Activated naive CD4-positive, alpha-beta T cell treated with anti-CD3 and anti-CD28 coated beads for 36 hours (primary cell): ENCODE measurements at places on chromosomes 1 and 21. TPM values are rescaled to one million over a fixed set of nuclear protein-coding genes. Genes with fewer than 3 reads are reported as not detected.

The TARS2 gene
- total RNA-seq: 43.7 TPM

The VANGL2 gene
- 0.27 TPM for total RNA-seq

GRCh38 chr1:223077247-223077833, 65.7 kb downstream of the TLR5 start:
- DNase-seq: no peak

The CAMK1G gene
- 2.4 TPM for total RNA-seq

The MCM3AP gene
- 86.7 TPM for total RNA-seq

GRCh38 chr1:57789936-57790335, 366.1 kb upstream of the DAB1 start:
- no peak for DNase-seq

DNA sequence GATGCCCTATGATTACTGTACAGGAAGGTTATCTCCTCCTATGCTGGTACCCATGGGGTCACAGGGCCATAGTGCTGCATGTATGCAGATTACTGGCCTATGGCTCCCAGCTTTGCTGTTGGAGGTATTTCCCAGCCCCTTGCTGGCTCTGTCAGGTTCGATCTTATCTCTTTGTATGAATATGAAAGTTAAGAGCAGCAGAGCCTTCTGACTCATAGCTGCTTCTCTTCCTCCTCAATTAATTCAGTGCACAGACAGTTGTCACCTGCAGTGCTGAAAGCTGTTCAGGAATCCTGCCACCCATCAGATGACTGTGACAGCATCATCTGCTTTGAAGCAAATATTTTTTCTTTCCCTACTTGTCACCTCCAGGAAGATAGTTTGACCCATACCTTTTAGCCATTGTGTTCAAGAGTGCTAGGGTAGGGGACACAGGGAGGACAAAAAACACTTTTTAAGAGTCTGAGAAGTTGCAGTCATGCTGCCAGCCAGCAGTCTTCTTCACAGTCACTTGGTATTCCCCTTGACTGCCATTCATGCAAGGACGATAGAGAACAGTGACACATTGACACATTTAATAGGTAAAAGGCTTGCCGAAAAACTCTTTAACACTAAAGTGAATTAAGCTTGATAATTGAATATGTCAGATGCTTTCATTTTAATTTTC, 73.1 kb downstream of the KIF1B start:
- DNase-seq: peak; percentile 71

GRCh38 chr1:69947837-69948236, 257.5 kb downstream of the LRRC40 start:
- no peak for DNase-seq

The ST6GALNAC3 gene
- total RNA-seq: 2.8 TPM

DNA sequence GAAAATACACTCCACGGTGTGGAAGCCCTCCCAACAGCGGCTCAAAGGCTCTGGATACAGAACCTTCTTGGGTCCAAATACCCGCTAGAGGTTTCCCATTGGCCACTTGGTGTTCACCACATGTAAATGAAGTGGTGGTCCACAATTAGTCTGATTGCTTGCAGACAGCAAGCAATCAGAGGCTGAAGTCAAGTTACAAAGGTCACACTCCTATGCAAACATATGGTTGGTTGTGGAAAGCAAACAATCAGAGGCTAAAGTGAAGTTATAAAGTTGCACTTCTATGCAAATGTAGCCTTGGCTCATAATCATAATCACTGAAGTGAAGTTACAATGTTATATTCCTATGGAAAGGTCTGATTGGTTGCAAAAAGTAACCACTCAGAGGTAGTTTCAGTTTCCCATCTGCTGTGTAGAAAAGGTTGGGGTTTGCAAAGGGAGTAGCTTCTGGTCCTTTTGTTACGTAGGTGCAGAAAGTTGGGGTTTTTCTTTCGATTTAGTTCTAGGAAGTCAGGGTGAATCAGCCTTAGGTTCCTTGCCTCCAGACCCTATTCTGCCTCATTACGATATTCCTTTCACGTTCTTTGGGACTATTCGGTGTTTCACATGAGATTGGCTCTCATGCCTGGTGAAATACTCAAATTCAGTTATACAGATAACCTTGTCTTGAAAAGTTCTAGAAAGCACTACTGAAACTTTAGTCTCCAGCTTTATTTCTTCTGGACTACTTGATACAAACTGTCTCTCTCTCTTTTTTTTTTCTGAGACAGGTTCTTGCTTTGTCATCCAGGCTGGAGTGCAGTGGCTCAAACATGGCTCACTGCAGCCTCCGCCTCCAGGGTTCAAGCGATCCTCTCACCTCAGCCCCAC, 36.7 kb upstream of the MTF2 start:
- DNase-seq: peak; percentile 38

The PCP4 gene
- total RNA-seq: not detected

- no peak for DNase-seq
Observed at GRCh38 chr1:91729621-91730358, 156.2 kb downstream of the TGFBR3 start.

GRCh38 chr1:226684026-226684425, 55.1 kb downstream of the ITPKB start:
- DNase-seq: peak; percentile 49
